ENCODE measurements at places on chromosomes 6 and 20. TPM values are rescaled to one million over a fixed set of nuclear protein-coding genes. Genes with fewer than 3 reads are reported as not detected.

The ID4 gene
- 41.6 TPM for polyA plus RNA-seq

The SLC22A2 gene
- polyA plus RNA-seq = 0.04 TPM

- H3K4me3 ChIP-seq = peak within 1 kb of the TSS; percentile 25
- peaks cover 9% of the 10 kb centered on the region for H3K36me3 ChIP-seq
- DNase-seq = peak; percentile 59
- peak within 1 kb of the TSS; percentile 30 for H3K27ac ChIP-seq
- no peaks in the 10 kb centered on the region for H3K4me1 ChIP-seq
- H3K27me3 ChIP-seq = no peaks in the 10 kb centered on the region
These were observed at the start of gene BTBD3 for GRCh38 chr20:11917663-11918062. TSS of gene BTBD3 (plus strand) at chr20:11917893. CDS start at chr20:11918276, 383 bp downstream.

- H3K36me3 ChIP-seq = no peaks in the 10 kb centered on the region
- H3K27me3 ChIP-seq = no peaks in the 10 kb centered on the region
- no peak for DNase-seq
- H3K4me3 ChIP-seq = no peak overlapping the region
These were observed 61.7 kb downstream of the SNAI1 start for GRCh38 chr20:50044353-50044960.

The GTSF1L gene
- not detected for polyA plus RNA-seq

The MAS1 gene
- 0.01 TPM for polyA plus RNA-seq

The HTR1B gene
- polyA plus RNA-seq = 1.2 TPM

DNA sequence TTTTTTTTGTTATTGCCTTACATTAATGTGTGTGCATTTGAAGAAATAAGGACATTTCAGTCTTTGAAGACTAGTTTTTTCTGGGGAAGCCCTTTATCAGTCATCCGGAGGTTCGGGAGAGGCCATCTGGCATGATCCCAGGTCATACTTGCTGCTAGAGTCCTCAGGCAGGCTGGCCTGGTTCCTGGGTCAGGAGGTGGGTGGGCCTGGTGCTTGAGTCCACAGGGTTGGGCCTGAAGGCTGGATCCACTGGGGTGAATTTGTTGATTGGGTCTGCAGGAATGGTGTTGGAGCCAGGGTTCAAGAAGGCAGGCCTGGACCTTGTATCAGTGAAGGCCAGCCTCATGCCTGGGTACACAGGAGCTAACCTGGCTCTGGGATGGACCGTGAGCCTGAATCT is 15.8 kb upstream of the WFDC9 start:
- no peaks in the 10 kb centered on the region for H3K27me3 ChIP-seq
- H3K4me3 ChIP-seq = no peak overlapping the region
- DNase-seq = no peak
- no peaks in the 10 kb centered on the region for H3K4me1 ChIP-seq
- H3K36me3 ChIP-seq = no peaks in the 10 kb centered on the region

DNA sequence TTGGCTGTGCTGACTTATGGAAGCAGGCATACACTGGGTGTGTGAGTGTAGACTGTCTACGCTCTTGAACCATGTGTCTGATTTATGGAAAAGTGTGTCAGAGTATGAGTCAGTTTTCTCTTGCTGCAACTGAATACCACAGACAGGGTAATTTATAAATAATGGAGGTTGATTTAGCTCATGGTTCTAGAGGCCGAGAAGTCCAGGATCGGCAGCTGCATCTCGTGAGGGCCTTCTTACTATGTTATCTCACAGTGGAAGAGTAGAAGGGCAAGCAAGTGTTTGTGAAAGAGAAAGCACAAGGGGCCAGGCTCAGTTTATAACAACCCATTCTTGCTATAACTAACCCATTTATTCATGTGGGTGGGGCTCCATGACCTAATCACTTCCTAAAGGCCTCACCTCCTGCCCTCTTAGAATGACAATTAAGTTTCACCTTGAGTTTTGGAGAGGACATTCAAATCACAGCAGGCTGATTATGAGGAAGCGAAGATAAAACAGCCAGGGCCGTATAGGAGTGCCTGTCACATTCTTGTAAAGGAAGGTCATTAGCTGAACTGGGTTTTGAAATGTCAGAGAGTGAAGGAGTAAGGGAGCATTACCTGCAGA is 6.7 kb downstream of the GPR31 start:
- H3K4me3 ChIP-seq = no peak overlapping the region
- no peak for DNase-seq
- peaks cover 8% of the 10 kb centered on the region for H3K27me3 ChIP-seq
- H3K27ac ChIP-seq = no peak overlapping the region

The ARMC2 gene
- 4.7 TPM for polyA plus RNA-seq

The STX11 gene
- polyA plus RNA-seq = 2.6 TPM

- no peak overlapping the region for H3K4me3 ChIP-seq
- DNase-seq = no peak
- no peaks in the 10 kb centered on the region for H3K36me3 ChIP-seq
- H3K4me1 ChIP-seq = no peaks in the 10 kb centered on the region
- peaks cover 5% of the 10 kb centered on the region for H3K27me3 ChIP-seq
These were observed 44.2 kb downstream of the FNDC1 start for GRCh38 chr6:159213405-159213804.

- H3K4me1 ChIP-seq = peaks cover 16% of the 10 kb centered on the region
- H3K27me3 ChIP-seq = no peaks in the 10 kb centered on the region
- H3K27ac ChIP-seq = peak overlapping the region; percentile 51
- H3K4me3 ChIP-seq = no peak overlapping the region
- H3K36me3 ChIP-seq = no peaks in the 10 kb centered on the region
These were observed 7.2 kb upstream of the ABHD12 start for GRCh38 chr20:25397821-25398220.

- H3K4me3 ChIP-seq = no peak overlapping the region
- H3K27ac ChIP-seq = peak overlapping the region; percentile 89
- peak; percentile 94 for DNase-seq
- H3K27me3 ChIP-seq = no peaks in the 10 kb centered on the region
- H3K4me1 ChIP-seq = peaks cover 48% of the 10 kb centered on the region
- peaks cover 9% of the 10 kb centered on the region for H3K36me3 ChIP-seq
These were observed 26.5 kb downstream of the BCL2L1 start for GRCh38 chr20:31695849-31696804.

DNA sequence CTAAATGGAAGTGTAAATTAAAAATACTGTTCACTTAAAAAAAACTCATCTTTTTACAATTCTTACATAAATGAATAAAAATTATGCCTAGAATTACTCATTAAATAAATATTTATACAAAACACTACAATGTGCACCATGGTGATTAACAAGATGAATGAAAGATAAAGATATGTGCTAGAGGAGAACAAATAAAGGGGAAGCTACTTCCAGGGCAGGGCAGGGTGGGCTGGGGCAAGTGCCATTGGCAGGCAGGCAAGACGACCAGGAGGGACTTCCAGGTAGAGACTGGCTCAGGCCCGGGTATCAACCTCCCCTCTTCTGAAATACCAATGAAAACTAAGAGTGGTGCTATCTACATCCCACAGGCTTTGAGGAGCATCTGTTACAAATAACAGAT is 20.4 kb downstream of the PREP start:
- H3K4me1 ChIP-seq = peaks cover 31% of the 10 kb centered on the region
- no peak overlapping the region for H3K4me3 ChIP-seq
- H3K27me3 ChIP-seq = no peaks in the 10 kb centered on the region
- peaks cover 7% of the 10 kb centered on the region for H3K36me3 ChIP-seq
- no peak for DNase-seq

DNA sequence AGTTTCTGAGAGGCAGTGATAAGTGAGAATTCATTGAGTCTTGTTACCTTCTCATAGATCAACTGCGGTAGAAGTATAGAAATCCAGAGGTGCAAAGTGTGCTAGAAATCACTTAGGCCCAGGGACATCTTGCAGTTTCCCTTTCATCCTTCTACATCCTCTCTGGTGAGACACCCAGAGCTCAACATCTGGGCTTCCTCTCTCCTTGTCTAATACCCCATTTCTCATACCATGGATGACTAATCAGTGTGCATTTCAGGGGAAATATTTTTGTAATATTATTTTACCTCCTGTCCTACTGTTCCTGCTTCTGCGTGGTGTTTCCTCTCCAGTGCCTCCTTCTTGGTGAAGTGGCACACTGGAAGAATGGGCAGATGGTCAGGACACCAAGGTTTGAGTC is 322.4 kb downstream of the TFAP2B start:
- H3K27me3 ChIP-seq = no peaks in the 10 kb centered on the region
- DNase-seq = no peak
- H3K36me3 ChIP-seq = no peaks in the 10 kb centered on the region
- H3K4me1 ChIP-seq = peaks cover 10% of the 10 kb centered on the region
- no peak overlapping the region for H3K27ac ChIP-seq

Data from large intestine (tissue), 12 donors.